GM06990 (cell line): ENCODE measurements at places on chromosomes 1 and 21.

- DNase-seq: no peak
Observed at GRCh38 chr1:155622191-155622590, 12.2 kb downstream of the MSTO1 start.

GRCh38 chr1:3222042-3222692 lies 153.2 kb downstream of the PRDM16 start:
- DNase-seq: no peak

- DNase-seq: no peak
Observed at GRCh38 chr1:187928696-187929095, 1099.9 kb downstream of the PLA2G4A start.

DNA sequence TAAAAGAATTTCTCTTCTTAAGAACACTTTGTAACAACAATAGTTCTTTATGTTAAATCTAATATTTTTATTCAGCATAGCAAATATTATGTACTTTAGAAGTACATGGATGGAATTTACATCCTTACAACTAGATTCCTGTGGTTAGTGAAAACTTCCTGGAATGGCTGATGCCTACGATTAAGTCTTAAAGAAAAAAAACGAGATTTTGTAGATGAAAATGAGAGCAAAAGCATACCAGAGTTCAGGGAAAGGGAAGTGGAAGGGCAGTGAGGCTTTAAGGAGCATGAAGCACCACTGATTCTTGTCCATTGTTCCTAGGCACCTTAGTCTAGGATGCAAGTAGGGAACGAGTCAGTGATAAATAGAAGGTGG lies 26.7 kb downstream of the CFH start:
- DNase-seq: no peak

- DNase-seq: no peak
Observed at GRCh38 chr21:46412521-46413364, 45.9 kb upstream of the DIP2A start.

GRCh38 chr1:7255303-7256058 lies 470.2 kb downstream of the CAMTA1 start:
- DNase-seq: no peak

- DNase-seq: no peak
Observed at GRCh38 chr1:31798086-31798432, 17.8 kb downstream of the SPOCD1 start.

- DNase-seq: no peak
Observed at GRCh38 chr1:86845514-86845913, 68.4 kb downstream of the SELENOF start.

- peak; percentile 79 for DNase-seq
Observed at GRCh38 chr1:1371746-1372711, 3.0 kb downstream of the AURKAIP1 start.

DNA sequence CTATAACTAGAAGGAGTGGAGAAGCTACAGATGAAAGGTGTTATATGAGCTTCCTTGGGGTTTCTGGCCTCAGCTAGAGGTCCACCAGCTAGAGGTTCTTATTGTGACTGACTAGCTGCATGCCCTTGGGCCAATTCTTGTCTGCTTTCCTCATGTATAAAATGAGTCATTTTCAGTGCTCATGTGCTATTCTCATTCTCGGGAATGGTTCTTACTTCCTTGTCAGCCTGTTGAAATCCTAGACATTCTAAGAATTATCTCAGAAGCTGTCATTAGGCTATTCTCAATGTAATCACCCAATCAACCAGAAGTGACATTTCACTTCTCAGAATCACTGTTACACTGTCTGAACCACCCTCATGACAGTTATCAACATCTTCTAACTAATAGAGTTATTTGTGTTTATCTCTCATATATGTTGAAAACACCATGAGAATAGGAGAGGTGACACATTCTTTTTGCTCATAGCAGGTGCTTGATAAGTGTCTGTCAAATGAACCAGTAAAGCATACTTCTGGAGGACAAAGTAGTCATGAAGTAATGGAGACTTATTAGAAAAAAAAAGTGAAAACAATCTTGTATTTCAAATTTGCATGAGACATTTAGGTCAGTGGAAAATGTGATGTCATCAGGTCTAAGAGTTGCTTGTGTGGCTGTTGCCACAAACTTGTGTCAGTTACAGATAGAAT lies 122.8 kb upstream of the IVNS1ABP start:
- peak; percentile 35 for DNase-seq

DNA sequence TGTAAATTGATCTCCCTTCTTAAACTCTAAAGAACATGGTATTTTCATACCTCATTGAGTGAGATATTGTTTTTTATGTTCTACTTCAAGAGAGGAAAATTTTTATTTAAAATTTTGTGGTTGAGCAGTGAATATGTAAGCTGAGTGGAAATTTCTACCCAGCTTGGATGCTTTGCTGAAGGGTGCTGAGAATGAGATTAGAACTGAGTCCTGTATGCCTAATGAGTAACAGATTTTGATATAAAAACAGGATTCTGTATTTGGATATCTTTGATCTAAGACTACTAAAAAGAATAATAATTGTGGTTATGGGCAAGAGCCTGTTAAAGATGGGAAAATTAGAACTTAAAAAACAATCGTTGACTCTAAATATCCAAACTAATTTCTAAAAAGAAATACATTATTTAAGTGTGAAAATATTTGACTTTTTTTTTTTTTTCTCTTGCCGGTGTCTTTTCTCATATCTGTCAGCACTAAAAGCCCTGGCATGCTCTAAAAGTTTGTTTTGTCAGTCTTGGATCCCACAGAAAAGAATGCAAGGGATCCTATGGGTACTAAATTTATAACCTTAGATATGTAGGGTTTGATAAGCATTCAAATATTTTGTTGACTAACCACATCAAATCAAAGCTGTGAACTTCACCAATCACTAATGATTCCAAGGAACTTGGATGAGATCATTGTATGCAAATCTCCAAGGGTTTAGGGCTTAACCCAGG lies 652.3 kb downstream of the PTPRC start:
- no peak for DNase-seq

- no peak for DNase-seq
Observed at GRCh38 chr1:32639489-32640075, 10.8 kb downstream of the ZBTB8OS start.

GRCh38 chr1:83559129-83559840 lies 439.6 kb downstream of the TTLL7 start:
- no peak for DNase-seq

GRCh38 chr1:158249646-158250045 lies 4.6 kb upstream of the CD1A start:
- DNase-seq: no peak

DNA sequence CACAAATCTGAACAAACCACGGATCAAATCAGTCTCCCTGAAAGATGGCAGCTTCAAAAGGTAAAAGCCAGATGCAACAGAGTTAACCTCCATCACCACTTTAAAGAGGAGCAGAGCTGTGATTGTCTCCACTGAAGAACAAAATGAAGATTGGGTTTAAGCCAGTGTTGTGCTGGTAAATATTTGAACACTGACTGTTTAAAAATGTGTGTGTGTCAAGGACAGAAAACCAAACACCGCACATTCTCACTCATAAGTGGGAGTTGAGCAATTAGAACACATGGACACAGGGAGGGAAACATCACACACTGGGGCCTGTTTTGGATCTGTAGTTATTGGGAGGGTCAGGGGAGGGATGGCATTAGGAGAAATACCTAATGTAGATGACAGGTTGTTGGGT lies 83.9 kb downstream of the ST6GALNAC5 start:
- DNase-seq: no peak

DNA sequence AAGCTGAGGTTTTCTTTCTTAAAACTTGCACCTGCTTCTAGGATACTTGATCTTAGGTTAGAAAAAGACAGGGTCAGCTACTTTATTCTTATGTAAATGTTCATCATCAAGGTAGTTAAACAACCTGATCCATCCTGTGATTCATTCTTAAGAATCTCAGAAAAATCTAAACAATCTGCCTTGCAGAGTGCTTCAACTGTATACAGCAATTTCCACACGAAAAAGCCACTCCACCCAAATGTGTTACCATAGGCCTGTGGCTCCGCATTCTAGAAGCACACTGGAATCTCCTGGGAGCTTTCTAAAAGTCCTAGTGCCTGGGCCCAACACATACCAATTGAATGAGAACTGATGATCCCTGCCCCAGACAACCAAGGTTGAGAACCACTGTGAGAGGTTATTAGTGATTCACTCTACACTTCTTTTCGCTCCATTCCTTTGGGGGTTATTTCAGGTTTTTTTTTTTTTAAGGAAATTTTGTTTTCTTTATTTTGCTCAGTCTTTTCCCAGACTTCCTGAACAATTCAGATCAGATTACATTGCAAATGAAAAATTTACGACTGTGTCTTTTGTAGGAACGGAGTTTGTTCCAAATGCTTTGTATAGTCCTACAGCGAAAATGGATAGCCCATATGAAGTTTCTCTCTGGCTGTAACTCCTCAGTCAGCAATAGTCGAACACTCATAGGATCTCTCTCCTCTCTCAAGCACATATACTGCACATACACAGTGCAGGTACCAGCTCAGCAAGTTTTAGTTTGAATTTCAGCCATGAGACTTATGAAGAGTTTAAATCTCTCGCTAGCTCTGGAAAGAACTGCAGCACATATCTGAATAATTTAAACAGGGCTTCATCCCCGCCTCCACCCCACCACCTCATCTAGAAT lies 16.1 kb downstream of the SMYD2 start:
- DNase-seq: no peak

DNA sequence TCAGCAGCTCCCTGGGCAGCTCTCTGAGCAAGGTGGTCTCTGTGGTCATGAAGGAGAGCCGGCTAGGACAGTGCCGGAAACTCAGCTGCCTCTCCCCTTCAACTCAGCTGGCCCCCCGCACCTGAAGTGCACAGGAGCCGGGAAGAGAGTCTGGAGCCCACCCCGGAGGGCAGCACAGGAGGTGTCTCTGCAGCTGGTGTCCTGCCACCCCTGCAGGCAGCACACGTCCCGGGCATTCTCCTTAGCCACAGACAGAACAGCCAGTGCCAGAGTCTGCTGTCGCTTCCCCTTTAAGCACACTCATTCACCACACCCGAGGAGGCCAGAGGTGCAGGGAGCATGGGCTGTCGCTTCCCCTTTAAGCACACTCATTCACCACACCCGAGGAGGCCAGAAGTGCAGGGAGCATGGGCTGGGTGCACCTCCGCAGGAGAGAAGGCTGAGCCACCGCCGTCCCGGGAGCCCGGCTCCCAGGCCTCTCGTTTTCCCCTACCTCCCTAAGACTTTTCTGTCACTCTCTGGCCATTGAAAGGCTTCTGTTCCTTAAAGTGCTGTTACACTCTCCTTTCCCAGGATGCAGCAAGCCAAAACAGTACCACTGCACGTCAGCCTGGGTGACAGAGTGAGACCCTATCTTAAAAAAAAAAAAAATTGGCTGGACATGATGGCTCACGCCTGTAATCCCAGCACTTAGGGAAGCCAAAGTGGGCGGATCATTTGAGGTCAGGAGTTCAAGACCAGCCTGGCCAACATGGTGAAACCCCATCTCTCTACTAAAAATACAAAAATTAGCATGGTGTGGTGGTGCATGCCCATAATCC lies 16.9 kb upstream of the SAMD11 start:
- DNase-seq: peak; percentile 14

DNA sequence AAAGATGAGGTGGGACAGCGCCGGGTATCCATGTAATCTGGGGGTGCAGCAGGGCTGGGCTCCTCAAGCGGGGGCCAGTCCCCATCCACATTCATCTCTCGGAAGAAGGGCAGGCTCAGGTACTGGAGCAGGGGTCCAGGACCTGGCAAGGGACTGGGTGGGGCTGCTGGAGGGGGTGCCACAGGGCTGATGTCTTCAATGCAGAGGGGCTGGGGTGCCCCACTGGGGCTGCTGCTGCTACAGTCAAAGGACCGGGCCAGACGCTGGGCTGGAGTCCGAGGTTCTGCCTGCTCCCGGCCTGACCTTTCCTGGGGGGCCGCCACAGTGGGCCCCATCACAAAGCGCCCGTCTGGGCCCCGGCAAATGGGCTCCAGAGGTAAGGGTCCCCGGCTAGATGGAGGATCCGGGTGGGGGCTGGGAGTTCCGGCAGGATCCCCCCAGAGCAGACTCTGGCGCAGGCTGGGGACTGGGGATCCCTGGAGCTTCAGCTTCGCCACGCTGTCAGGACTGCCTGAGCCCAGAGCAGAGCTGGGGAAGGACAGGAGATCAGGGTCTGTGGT lies 3.3 kb upstream of the TAGLN2 start:
- no peak for DNase-seq

- no peak for DNase-seq
Observed at GRCh38 chr1:213931836-213932235, 55.9 kb upstream of the PROX1 start.

- no peak for DNase-seq
Observed at GRCh38 chr21:17613242-17613676, 558 bp upstream of the BTG3 start.

- DNase-seq: no peak
Observed at GRCh38 chr1:227125929-227126545, 185.9 kb downstream of the COQ8A start.

DNA sequence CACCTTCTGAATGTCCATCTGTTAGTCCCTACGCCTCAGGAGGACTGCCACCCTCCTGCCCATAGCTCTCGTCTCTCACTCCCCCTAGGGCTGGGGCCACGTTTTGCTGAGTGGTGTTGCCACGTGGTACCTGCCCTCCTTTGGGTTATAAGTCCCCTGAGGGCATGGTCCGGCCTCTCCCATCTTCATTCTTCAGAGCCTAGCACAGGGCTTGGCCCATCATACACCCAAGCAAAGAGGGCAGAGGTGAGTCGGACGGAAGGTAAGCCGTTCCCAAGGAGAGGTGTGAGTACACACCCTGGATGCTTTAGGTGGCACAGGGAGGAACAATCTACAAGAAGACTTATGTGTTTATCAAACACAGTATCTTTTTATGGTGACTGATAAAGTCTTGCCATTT lies 10.9 kb downstream of the PADI2 start:
- DNase-seq: no peak

- no peak for DNase-seq
Observed at GRCh38 chr1:228224198-228225164, 16.6 kb downstream of the OBSCN start.

- DNase-seq: no peak
Observed at GRCh38 chr21:16421965-16422364, 692.2 kb downstream of the USP25 start.

- no peak for DNase-seq
Observed at GRCh38 chr1:180937624-180938225, 25.0 kb downstream of the KIAA1614 start.

DNA sequence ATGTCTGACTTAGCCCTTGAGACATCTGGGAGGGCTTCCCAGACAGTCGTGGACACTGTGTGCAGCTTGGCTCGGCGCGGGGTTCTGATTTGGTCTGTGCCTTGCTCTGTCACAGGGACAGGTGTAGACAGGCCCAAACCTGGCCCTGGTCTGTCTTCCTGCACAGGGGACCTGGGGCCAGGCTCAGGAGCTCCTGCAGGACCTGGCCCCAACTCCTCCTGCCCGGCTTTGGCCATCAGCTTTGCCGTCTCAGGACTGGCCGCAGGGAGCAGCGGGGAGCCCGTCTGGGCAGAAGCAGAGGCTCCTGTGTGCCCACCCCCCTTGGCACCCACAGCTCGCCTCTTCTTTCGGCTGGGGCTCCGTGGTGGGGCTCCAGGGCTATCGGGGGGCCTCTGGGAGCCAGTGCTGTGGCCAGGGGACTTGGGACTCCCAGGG lies 1.7 kb downstream of the PERM1 start:
- no peak for DNase-seq
